ENCODE measurements at places on chromosomes 4 and X. TPM values are rescaled to one million over a fixed set of nuclear protein-coding genes. Genes with fewer than 3 reads are reported as not detected.

DNA sequence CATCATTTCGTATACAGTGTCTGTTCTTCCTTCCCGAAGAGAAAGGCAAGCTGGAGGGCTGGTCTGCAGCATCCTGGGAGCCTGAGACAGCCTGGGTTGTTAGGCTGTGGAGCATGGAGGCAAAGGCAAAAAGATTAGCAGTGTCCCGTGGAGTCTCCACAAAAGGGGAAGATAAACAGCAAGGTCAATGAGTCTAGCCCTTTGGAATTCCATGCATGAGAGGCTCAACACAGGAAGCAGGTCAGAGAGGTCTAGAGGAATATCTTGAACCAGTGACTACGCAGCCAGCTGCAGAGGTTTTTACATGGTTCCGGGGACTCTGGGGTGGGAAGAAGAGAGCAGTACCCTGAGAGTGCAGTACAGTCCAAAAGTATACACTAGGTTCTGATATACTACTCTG, 12.2 kb upstream of the MCF2 start:
- ATAC-seq = no peak

ARSJ gene
- 17.5 TPM for total RNA-seq

GRCh38 chr4:99399017-99399416, 36.1 kb downstream of the ADH7 start:
- ATAC-seq = no peak

SYN1 gene
- total RNA-seq = 0.27 TPM

DNA sequence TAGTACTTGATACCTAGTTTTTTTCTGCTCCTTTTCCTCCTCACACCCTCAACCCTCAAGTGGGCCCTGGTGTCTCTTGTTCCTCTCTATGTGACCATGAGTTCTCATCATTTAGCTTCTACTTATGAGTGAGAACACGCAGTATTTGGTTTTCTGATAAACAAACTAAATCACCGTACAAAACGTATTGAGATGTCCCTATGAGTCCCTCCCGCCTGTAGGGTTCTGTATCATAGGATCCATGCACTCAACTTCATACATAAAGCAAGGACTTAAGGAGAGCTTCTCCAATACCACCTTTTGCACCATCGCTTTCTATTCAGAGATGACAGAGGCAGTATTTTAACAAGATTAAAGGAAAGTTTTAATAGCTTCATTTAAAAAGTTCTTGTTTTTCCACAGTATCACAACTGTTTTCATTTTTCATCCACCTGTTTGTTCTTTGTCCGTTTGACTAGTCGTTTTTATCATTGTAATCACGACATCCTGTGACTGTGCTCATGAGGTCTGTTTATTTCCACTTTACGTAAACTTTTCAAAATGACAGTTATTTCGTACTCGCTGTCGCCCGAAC, 457 bp upstream of the RAB9A start:
- no peak for ATAC-seq

GRCh38 chrX:116031331-116031730, 139.2 kb upstream of the AGTR2 start:
- no peak for ATAC-seq

GRCh38 chr4:8765631-8766590, 105.7 kb downstream of the HMX1 start:
- no peak for ATAC-seq

PRSS12 gene
- 0.13 TPM for total RNA-seq

- ATAC-seq = no peak
Measured at GRCh38 chr4:172842779-172843178, 325.8 kb upstream of the GALNT7 start.

Data from gastroesophageal sphincter (tissue), 4 donors.